Hair follicular keratinocyte (primary cell): ENCODE measurements at places on chromosomes 16 and 17. TPM values are rescaled to one million over a fixed set of nuclear protein-coding genes. Genes with fewer than 3 reads are reported as not detected.

CCDC154 gene
- 0.16 TPM in 1 of 2 replicates, not detected in the other for total RNA-seq

SMTNL2 gene
- total RNA-seq = not detected in 2 replicates

LASP1 gene
- 149 and 162 TPM in 2 replicates for total RNA-seq

HSD11B2 gene
- 0.23 TPM in 1 of 2 replicates, not detected in the other for total RNA-seq

CALB2 gene
- not detected in 2 replicates for total RNA-seq

ESRP2 gene
- 15.7 and 24.9 TPM in 2 replicates for total RNA-seq

CEP112 gene
- 2.3 and 4.9 TPM in 2 replicates for total RNA-seq

DGKE gene
- 2.8 and 4.1 TPM in 2 replicates for total RNA-seq

RNU2-1 gene
- total RNA-seq = not detected in 2 replicates

FSCN2 gene
- total RNA-seq = not detected in 2 replicates

IL32 gene
- 6.5 and 25.3 TPM in 2 replicates for total RNA-seq

HNF1B gene
- total RNA-seq = not detected in 2 replicates

CDH3 gene
- 506 and 881 TPM in 2 replicates for total RNA-seq
